Right cardiac atrium (tissue), 5 donors: ENCODE measurements at places on chromosomes 12 and 14.

- DNase-seq: no peak
These were observed 7.8 kb downstream of the PITPNM2 start for GRCh38 chr12:123142921-123143735.

GRCh38 chr14:90302529-90303303 lies 29.0 kb downstream of the NRDE2 start:
- no peak for DNase-seq

DNA sequence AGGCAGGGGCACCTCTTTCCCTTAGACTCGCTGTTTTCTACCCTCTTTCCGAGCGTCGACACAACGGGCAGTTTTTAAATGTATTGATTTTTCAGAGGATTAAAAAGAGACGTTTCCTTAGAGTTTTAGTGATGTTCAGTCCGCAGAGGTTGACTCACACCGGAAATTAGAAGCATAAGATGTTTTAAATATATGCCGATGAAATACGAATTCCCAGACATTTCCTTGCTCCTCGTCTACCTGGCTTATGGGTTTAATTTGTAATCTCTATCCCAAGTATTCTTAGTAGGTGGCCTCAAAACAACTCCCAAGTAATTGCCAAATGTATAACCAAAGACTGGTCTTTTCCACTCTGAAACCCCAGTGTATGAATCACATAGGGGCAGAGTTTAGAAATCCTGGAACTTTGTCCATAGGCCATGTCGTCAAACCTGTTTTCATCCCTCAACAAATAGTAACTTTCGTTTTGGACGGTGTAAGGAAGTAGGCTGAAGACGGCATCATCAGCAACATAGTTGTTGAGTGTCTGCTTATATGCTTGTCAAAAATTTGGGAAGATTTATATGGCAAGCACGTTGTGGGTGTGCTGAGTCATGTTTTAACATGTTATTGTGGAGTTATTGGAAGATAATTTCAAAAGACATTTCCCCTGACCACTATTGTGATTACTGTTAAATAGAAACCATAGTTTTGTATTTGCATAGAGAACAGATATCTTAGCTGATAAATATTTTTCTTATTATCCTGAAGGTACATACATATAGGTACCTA lies 824 bp downstream of the TBK1 start:
- no peak for DNase-seq

DNA sequence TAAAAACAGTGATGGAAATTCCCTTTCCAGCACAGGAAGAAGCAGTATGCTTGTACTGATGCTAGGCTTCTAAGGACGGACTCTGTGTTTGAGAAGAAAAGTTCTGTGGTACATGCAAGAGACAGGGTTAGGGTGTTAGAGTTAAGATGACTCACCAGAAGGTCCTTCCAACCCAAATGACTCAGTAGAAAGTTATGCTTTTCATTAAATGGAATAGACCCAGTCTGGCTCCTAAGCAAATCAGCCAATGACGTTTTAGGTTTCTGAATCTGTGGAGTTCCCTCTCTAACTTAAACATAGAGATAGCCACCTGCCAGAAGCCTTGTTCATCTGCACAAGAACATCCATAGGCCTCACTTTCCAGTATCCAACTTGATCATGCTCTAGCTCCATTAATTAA lies 5.7 kb downstream of the PTHLH start:
- no peak for DNase-seq

DNA sequence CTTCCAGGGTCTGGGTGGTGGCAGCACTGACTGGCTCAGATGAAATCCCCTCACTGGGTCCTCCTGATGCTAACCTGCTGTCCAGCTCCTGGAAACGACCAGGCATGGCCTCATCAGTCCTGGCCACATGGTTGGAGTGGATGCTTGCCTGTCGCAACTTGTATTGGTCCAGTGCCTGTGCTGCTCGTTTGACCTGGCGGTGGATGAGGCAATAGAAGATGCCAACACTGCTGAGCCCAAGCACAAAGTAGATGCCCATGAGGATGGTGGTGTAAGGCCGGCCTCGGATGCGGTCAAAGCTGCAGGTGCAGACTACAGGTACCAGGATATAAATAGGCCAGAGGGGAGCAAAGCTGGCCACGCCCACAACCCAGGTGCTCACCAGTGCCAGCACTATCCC lies 1.2 kb downstream of the GPR84 start:
- peak; percentile 37 for DNase-seq

DNA sequence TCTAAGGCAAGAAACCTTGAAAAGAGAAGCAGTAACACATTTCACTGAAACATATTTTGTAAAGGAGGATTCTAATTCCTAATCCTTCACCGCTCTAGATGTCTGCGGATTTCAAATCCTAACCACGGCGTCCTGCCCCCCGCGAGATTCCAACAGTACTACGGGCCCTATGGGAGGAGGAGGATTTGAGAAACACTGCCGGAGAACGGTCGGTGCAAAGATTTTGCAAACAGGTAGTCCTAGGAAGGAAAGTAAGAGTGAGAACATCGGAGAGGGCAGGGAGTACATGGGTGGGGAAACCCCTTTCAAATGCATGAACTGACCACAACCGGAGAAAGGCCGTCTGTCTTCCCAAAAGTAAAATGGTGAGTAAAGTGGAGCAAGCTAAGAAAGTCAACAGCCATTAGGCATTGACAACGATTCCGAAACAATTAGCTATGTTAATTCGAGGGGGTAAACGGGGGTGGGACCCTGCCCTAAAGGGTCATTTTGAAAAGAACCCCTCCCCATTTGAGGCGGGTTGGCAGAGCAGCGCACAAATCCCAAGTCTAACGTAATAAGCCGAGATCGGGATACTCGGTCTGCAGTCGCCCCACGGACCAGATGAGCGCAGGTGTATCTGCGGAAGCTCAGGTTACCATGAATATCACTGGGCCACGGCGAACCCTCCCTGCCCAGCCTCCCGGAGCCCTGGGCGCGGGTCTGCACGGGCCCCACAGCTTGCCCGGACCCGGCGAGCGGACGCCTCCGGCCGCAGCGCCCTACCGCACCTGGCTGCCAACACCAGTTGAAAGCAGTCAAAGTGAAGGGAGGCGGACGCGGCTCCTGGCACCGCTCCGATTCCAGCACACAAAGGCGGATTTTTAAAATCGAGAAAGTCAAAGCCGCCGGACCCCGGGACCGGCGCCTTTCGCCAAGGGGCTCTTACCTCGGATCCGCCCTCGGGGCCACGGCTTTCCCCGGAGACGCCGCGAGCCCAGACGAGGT lies 662 bp downstream of the EPS8 start:
- no peak for DNase-seq

DNA sequence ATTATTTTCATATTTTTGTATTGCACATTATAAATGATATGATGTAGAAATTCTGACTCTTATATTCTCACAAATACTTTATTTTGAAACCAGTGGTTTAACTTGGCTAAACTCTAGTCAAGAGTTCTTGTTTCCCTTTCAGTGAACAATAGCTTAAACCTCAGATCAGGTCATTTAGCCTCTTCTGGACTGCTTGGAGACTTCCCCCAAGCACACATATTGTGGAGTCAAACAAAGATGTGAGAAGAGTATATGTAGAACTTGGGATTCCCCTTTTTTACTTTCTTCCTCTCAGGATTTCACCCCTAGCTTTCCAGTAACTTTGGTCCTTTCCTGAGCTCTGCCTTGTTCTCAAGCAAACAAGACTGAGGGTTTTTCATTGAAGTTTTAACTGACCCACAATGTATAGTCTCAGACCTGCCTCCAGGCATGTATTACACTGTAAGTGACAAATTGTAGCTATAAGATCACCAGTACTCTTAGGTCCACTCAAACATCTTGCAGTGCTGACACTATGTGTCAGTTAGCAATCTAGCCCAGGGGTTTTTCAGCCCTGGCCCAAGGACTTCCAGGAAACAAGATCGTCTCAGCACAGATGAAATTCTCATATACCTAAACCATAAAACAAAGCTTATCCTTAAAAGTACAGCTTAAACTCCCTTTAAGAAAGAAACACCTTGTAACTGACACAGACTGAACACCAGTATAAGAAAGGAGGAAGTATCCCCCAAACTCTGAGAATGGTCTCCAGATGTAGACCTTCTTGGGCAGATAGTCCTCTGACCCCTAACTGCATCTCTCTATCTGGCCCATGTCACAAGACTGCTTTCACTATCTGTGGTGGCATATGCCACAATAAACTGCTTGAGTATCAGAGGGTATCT lies 98.6 kb downstream of the SLC6A15 start:
- no peak for DNase-seq

GRCh38 chr12:48862760-48863159 lies 2.9 kb downstream of the RND1 start:
- no peak for DNase-seq

DNA sequence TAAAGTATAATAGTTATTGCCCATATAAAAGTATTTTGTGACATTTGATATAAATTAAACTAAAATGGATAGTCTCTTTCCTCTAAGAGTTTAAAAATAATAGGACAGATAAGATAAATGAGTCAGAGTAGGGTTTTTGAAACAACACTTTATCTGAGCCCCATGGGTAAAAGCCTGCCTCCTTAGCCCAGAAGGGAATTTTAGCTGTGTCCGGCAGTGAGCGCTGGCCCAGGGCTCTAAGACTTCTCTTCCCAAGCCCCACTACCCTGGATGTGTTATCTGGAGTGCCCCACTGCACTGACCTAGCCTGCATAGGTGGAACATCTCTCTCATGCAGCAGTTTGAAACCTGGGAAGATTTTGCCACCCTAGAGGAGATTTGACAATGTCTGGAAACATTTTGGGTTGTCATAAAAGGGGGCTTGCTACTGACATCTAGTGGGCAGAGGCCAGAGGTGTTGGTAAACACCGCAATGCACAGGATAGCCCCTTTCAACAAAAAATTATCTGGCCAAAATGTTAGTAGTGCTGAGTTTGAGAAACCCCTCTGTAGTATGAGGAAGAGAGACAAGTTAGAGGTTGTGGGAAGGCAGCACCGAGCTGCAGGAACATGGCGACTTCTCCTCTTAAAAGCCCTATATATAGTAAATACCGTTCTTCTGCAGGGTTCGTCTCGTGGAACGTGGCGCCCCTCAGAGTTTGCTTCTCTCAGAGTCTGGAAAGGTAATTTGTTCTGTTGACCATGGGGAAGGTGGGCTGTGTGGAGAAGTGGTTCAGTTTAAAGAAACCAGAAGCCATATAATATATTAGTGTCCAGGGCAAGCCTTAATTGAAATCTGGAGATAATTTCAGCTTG lies 29.3 kb upstream of the ATF1 start:
- DNase-seq: no peak

DNA sequence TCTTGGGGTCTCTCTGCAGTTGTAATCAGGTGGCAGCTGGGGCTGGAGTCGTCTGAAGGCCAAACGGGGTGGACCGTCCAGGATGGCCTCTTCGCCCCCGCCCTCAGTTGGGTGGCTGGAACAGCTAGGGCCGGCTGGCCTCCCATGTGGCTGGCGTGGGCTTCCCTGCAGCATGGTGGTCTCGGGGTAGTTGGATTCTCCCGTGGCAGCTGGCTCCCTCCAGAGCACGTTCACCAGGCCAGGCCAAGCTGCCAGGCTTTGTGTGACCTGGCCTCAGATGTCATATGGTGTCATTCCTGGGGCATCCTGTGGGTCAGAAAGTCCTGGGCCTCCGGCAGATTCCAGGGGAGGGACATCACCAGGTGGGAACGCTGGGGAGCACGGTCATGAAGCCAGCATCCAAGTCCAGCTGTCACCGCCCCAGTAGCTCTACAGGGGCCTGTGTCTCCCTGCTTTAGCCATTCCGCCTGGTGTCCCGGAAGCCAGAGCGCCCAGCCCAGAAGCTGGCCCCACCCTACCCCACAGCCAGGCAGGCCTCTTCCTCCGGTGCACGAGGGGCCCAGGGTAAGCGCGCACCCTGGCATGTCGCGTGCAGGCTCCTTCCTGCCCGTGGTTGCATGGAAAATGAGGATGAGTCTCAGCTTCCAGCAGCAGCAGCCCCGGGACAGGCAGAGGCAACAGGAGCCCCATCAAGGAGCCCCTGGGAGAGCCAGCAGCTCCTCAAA lies 1.3 kb upstream of the NUDT14 start:
- no peak for DNase-seq

DNA sequence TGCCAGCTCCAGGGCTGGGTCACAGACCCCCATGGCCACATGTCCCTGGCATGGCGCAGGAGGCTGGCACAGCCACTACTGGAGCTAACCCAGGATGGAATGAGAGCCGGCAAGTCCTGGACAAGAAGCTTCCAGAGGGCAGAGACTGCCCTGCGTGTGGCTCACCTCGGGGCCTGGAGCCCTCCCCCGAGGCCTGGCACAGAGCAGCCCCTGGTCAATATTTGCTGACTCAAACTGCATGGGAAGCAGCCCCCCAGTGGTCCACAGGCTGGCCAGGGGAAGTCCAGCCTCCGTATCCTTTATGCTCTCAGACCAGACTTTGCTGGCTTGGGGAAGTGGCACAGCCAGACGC lies 71.4 kb downstream of the BCL11B start:
- DNase-seq: no peak

DNA sequence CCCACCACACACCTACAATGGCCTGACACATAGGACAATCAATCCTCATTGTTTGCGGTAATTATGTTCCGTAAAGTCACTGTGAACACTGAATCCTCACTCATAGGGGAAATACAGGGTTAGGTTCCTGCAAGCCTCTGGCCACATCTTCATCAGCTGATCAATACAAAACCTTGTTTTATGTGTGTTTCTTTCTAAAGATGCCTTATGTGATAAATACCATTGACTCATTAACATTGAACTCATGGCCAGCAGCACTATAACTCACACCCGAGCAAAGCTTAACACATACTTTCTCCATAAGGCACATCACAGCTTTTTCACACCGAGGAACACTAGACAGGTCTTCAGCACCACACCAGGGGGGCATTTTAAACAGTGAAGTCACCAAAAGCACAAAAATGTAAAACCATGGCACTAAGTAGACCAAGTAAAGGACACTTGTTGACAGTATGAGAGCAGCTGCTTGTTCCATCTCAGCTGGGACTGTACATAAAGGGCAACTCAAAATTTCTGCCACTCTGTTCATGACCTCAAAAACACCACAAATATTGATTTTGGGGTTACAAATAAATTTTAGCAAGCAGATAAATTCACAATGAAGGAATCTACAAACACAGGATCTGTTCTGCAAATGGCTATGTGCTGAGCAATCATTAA lies 60.5 kb downstream of the ESR2 start:
- DNase-seq: no peak

- no peak for DNase-seq
These were observed 8.5 kb upstream of the BICD1 start for GRCh38 chr12:32098112-32098511.

DNA sequence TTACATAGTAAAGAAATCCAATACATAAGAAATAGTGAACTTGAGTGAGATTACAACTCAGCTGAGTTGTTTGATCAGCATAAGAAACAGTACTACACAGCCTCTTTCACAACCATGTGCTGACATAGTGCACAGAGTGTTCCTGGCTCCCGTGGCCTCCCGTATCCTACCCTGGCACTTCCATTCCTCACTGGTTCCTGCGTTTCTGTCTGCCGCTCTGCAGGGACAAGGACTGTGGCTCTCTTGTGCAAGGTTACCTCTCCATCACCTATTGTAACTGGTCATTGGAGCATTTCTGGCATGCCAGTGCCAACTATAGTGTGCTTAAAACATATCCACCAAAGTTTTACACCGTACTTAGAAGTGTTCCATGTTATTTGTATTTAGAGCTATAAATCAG lies 46.3 kb upstream of the PCED1B start:
- peak; percentile 72 for DNase-seq

- DNase-seq: no peak
These were observed 59.6 kb upstream of the FERMT2 start for GRCh38 chr14:53010193-53011040.

GRCh38 chr12:50121641-50122040 lies 9.6 kb downstream of the COX14 start:
- DNase-seq: no peak
